Upper lobe of left lung (tissue), 6 donors: ENCODE measurements at places on chromosomes 12 and 14.

GRCh38 chr12:95463050-95463449, 10.9 kb upstream of the METAP2 start:
- H3K36me3 ChIP-seq, result no peaks in the 10 kb centered on the region
- H3K4me3 ChIP-seq, result no peak overlapping the region
- no peak overlapping the region for H3K27ac ChIP-seq
- no peaks in the 10 kb centered on the region for H3K4me1 ChIP-seq
- DNase-seq, result no peak
- H3K27me3 ChIP-seq, result no peaks in the 10 kb centered on the region

GRCh38 chr14:90808759-90809529, 7.3 kb downstream of the TTC7B start:
- no peak overlapping the region for H3K4me3 ChIP-seq
- no peak for DNase-seq
- no peak overlapping the region for H3K27ac ChIP-seq

GRCh38 chr12:118103201-118103600, 610 bp downstream of the VSIG10 start:
- no peaks in the 10 kb centered on the region for H3K36me3 ChIP-seq
- H3K27me3 ChIP-seq, result no peaks in the 10 kb centered on the region
- H3K27ac ChIP-seq, result peak overlapping the region; percentile 89
- peaks cover 32% of the 10 kb centered on the region for H3K4me1 ChIP-seq
- DNase-seq, result no peak

DNA sequence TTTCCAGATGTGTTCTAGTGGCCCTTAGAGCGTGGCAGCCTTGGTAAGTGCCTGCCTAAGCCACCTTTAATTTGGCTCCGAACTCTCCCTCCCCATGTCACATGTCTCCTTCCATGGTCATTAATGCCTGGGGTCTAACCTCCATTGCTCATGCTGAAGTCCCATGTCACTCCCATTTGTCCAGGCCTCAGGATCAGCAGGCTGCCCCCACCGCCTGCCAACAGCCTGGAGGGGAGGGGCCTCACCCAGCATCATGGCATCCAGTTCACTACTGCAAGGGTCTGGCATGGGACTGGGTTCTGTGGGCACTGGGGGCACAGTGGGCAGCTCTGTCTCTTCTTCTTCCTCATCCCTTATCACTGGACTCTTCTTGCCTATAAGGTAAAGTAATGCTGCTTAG, 4.4 kb downstream of the MMP19 start:
- H3K4me3 ChIP-seq, result no peak overlapping the region
- no peak overlapping the region for H3K27ac ChIP-seq
- H3K36me3 ChIP-seq, result peaks cover 11% of the 10 kb centered on the region

- no peak overlapping the region for H3K27ac ChIP-seq
- no peaks in the 10 kb centered on the region for H3K27me3 ChIP-seq
- H3K4me1 ChIP-seq, result peaks cover 4% of the 10 kb centered on the region
- no peaks in the 10 kb centered on the region for H3K36me3 ChIP-seq
- DNase-seq, result no peak
Observed at GRCh38 chr12:101667591-101667990, 29.8 kb upstream of the CHPT1 start.

DNA sequence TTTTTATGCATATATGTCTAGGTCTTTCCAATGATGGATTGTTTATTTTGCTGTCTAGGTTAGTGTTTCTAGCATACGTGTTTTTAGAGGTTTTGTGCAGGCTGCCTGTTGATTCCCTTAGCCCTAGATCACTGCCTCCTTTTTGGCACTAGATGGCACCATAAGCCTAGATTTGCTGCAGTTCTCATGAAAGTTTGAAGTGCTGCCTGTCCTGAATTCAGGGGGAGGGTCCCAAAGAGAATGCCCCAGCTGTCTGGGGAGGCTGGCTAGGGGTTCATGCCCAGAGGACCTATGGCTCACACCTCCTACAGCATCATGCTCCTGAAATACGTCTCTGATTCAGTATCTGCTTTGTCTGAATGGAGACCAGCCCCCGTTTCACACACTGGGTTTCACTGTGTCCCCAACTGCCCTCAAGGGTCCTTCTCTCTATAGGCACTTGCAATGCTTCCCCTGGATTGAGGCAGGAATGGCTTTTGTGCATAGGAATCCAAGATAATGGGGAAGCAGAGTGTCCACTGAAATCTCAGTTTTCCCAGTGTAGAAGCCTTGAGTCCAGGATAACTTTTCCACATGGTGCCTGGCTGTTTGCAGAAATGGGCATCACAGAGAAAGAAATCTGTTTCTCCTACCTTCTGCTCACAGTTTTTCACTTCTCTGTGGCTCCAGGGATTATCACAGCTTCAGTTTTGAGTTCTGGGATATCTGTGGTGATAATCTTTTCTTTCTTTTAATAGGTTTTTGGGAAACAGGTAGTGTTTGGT, 14.2 kb upstream of the TXNRD1 start:
- H3K27me3 ChIP-seq, result no peaks in the 10 kb centered on the region
- peak; percentile 29 for DNase-seq
- H3K27ac ChIP-seq, result no peak overlapping the region
- H3K36me3 ChIP-seq, result no peaks in the 10 kb centered on the region
- H3K4me3 ChIP-seq, result no peak overlapping the region
- no peaks in the 10 kb centered on the region for H3K4me1 ChIP-seq

DNA sequence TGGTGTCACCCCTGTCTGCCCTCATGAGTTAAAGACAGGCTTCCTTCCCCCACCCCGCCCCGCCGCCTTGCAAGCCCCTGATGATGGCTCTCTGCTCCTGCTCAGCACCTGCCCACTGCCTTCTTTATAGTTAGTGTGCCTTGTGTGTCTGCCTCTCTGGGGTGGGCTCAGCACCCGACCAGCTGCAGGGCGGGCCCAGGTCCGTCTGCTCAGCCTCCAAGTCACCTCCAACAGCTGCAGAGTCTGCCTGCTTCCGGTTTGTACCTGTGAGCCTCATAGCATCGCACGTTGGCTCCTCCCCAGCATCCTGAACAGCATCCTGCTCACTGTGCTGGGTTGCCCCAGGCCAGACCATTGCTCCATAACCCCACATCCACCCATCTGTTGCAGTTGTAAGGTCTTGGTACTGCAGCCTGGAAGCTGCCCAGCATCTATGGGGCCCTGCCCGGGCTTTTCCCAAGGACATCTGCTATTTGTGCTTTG, 3.5 kb downstream of the TGFB3 start:
- peaks cover 32% of the 10 kb centered on the region for H3K4me1 ChIP-seq
- H3K36me3 ChIP-seq, result no peaks in the 10 kb centered on the region

DNA sequence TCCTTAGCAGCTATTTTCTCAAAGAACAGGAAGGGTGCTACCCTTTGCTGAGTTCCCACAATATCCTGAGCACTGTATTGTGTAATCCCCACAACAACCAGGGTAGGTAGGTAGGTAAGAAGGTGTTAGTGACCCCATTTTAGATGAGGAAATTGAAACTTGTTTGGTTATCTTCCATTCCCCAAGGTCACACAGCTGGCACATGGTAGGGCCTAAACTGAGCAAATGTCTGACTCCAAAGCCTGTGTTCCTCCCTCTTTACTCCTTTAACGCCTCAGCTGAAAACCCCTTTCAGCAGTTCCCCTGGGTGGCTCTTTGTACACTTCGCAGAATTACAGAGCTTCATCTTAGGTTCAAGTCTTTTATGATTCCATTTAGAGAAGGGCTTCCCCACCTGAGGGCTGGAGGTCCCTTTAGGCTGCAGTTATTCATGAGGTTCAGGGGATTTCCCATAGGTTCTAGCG, 26.5 kb upstream of the RIC8B start:
- no peak overlapping the region for H3K4me3 ChIP-seq
- no peaks in the 10 kb centered on the region for H3K4me1 ChIP-seq
- no peak for DNase-seq
- H3K27ac ChIP-seq, result no peak overlapping the region

- DNase-seq, result no peak
- no peaks in the 10 kb centered on the region for H3K4me1 ChIP-seq
- H3K27me3 ChIP-seq, result no peaks in the 10 kb centered on the region
- H3K27ac ChIP-seq, result no peak overlapping the region
Observed at GRCh38 chr14:71240866-71241520, 333.7 kb downstream of the PCNX1 start.

GRCh38 chr12:65882486-65882885, 58.2 kb downstream of the HMGA2 start:
- H3K27ac ChIP-seq, result peak overlapping the region; percentile 65
- DNase-seq, result no peak
- no peaks in the 10 kb centered on the region for H3K36me3 ChIP-seq
- H3K27me3 ChIP-seq, result no peaks in the 10 kb centered on the region
- H3K4me3 ChIP-seq, result no peak overlapping the region
- peaks cover 24% of the 10 kb centered on the region for H3K4me1 ChIP-seq

GRCh38 chr12:92421701-92422100, 276.1 kb upstream of the BTG1 start:
- DNase-seq, result no peak
- no peaks in the 10 kb centered on the region for H3K27me3 ChIP-seq
- H3K36me3 ChIP-seq, result no peaks in the 10 kb centered on the region
- H3K4me1 ChIP-seq, result no peaks in the 10 kb centered on the region
- H3K4me3 ChIP-seq, result no peak overlapping the region

DNA sequence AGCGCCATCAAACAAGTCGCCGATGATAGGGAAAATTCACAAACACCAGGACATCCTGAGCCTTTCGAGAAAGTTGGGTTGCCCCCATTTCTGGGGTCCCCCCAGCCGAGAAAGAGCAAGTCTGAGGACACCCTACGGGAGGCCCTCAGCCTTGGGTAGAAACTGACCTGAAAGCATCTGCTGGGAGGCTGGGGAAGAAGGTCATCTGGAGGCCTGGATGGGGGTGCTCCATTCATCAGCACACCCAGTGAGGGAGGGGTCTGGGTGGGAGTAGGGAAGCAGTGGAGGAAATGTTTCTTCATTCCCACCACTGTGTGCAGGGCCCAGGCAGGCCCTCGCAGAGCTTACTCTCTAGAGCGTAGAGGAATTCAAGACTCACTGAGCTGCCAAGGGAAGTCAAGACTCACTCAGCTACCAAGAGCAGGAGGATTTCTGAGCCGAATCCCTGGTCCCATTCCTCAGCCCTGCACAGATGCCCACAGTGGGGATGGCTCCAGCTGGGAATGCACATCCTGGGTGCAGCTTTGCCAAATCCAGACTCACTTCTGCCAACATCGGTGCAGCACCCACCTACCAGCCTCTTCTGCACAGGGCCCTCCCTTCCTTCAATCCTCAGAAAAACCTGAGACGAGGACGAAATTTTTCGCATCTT, 38.1 kb downstream of the DIO3 start:
- no peak overlapping the region for H3K4me3 ChIP-seq
- no peaks in the 10 kb centered on the region for H3K36me3 ChIP-seq
- H3K4me1 ChIP-seq, result peaks cover 9% of the 10 kb centered on the region
- no peaks in the 10 kb centered on the region for H3K27me3 ChIP-seq
- H3K27ac ChIP-seq, result no peak overlapping the region

- H3K27me3 ChIP-seq, result no peaks in the 10 kb centered on the region
- peak overlapping the region; percentile 96 for H3K27ac ChIP-seq
- H3K36me3 ChIP-seq, result no peaks in the 10 kb centered on the region
- peak overlapping the region; percentile 72 for H3K4me3 ChIP-seq
- no peak for DNase-seq
Observed at GRCh38 chr12:71756054-71756690, 1.5 kb downstream of the RAB21 start.

DNA sequence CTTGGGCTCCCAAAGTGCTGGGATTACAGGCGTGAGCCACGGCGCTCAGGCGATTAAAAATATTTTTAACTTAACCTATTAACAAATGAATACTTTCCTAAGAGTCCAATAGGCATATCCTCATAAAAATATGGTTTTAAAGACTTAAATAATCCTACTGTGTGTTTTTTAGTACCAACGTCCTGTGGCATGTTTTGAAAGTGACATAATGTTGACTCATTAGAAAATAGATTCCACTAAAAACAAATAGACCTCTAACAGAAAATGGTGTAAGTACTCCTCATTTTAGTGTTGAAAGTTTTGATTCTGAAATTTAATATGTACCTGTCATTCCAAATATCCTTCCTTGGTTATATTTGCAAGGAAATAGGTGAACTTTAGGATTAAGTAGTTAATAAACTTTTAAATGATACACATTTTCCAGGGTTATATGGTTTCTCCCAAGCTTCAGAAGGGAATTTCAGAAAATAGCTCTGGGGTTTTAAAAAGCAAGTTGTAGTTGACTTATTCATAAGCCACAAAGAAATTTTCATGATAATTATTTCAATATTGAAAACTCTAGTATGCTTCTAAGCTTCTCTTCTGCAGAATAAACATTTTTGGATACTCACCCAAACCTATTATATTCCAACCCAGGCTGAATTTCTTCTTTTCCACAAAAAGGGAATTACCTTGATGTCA, 12.1 kb upstream of the LUM start:
- H3K4me3 ChIP-seq, result no peak overlapping the region
- H3K27me3 ChIP-seq, result no peaks in the 10 kb centered on the region
- H3K36me3 ChIP-seq, result no peaks in the 10 kb centered on the region
- no peak overlapping the region for H3K27ac ChIP-seq

DNA sequence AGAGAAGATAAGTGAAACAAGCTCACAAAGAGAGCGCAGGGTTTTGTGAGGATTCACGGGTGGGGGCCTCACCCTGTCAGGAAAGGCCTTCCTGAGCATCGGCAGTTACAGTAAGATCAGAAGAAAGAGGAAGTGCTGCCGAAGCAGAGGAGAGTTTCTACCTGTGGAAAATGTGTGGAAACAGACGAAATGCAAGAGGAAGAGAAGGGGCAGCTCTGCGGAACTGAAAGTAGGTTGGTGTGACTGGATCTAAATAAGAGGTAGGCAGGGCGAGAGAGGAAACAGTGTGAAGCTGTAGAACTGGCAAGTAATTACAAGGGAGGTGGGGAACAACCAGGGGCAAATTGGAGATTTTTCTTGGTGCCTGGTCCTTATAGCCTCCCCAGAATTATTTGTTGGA, 2.6 kb downstream of the GPR68 start:
- H3K4me1 ChIP-seq, result peaks cover 46% of the 10 kb centered on the region
- no peak for DNase-seq
- no peaks in the 10 kb centered on the region for H3K36me3 ChIP-seq
- peak overlapping the region; percentile 24 for H3K4me3 ChIP-seq
- H3K27me3 ChIP-seq, result no peaks in the 10 kb centered on the region
- no peak overlapping the region for H3K27ac ChIP-seq

- no peak overlapping the region for H3K27ac ChIP-seq
- H3K4me1 ChIP-seq, result no peaks in the 10 kb centered on the region
- no peak for DNase-seq
- H3K27me3 ChIP-seq, result no peaks in the 10 kb centered on the region
- no peak overlapping the region for H3K4me3 ChIP-seq
- no peaks in the 10 kb centered on the region for H3K36me3 ChIP-seq
Observed at GRCh38 chr14:30551460-30551859, 7.5 kb upstream of the G2E3 start.

- H3K27me3 ChIP-seq, result no peaks in the 10 kb centered on the region
- H3K36me3 ChIP-seq, result no peaks in the 10 kb centered on the region
- H3K27ac ChIP-seq, result no peak overlapping the region
- no peak for DNase-seq
- H3K4me3 ChIP-seq, result no peak overlapping the region
Observed at GRCh38 chr12:121697093-121697698, 15.4 kb upstream of the TMEM120B start.

- no peaks in the 10 kb centered on the region for H3K4me1 ChIP-seq
- no peaks in the 10 kb centered on the region for H3K36me3 ChIP-seq
- no peak for DNase-seq
- no peak overlapping the region for H3K4me3 ChIP-seq
Observed at GRCh38 chr14:76314521-76315034, 61.4 kb upstream of the ESRRB start.

- H3K27me3 ChIP-seq, result no peaks in the 10 kb centered on the region
- no peaks in the 10 kb centered on the region for H3K36me3 ChIP-seq
- no peak overlapping the region for H3K27ac ChIP-seq
Observed at GRCh38 chr14:58864751-58865513, 227.2 kb downstream of the DACT1 start.
